HCT116 (cell line): ENCODE measurements at places on chromosomes 2 and 18. TPM values are rescaled to one million over a fixed set of nuclear protein-coding genes. Genes with fewer than 3 reads are reported as not detected.

Gene RAX
- not detected for total RNA-seq

DNA sequence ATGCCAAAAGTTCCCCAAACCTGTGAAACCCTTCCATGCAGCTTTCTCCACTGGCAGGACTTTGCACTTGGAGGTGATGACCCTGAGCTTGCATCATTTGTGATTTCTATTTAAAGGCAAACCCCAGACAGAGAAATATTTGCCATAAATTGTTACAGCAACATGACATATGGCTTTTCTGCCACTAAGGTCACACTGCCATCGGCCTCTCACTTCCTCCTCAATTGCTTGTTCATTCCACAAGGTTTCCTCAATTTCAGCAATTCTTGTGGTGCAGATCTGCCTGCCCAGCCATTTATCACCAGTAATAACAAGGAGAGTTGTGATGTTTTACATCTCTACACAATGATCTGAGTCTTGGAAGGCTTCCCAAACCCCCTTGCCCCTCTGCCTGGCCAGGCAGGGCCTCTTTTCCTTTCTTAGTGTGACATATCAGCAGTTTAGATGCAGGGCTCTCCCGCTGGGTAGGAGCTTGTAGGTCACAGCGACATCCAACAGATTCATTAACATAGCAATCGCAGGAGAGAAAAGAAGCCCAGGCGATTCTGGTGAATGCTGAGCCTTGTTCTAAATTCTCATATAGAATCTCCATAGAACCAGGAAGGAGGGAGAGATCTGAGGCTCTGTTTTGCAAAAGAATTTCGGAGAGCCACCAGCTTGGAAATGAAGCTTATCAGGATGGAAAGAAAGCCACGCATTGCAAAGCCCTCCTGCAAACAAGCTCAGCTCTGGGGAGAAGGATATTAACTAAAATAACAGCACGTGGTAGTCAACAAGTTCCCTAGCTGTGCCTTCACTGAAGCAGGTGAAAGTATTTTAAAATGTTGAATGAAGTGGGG lies 46.7 kb upstream of the ITGA6 start:
- DNase-seq = no peak

Gene CDCA7
- total RNA-seq = 57.9 TPM

Gene NR4A2
- total RNA-seq = 17.9 TPM

- DNase-seq = no peak
Measured at GRCh38 chr2:6924101-6924923, 7.1 kb downstream of the RNF144A start.

DNA sequence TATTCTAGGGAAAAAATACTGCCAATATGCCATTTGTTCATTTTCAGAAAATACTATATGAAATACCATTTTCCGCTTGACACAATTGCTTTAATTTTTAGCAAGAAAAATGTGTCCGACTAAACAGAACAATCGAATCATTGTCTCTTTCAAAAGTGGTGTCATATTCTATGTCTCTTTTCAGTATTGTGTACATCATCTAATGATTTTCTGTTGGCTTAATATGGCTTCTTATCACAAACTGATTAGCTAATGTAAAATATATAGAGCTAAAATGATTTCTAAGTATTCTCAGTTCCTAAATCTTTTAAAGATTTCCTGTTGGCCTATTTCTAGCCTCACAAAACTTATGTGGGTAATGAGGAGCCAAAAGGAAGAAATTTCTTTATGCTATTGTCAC lies 436.6 kb downstream of the LRRTM4 start:
- no peak for DNase-seq

DNA sequence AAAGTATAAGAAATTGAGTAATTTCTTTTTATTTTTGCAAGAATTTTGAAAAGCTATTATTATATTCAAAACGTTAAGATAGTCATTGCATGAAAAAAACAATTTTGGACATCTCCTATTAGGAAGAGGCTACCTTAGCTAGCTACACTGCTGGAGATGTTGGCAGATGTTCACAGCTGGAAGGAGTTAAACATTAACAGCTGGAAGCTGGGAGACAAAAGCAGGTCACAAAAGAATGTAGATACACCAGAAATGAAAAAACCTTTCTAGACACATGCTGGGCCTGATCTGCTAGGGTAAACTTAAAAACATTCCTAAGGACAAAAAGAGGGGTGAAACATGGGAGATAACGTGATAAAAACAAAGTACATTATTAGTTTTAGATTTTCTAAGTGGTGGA lies 84.4 kb downstream of the SESTD1 start:
- DNase-seq = no peak

- DNase-seq = no peak
Measured at GRCh38 chr18:70037431-70038061, 89.9 kb upstream of the CD226 start.

- no peak for DNase-seq
Measured at GRCh38 chr2:119753930-119754321, 5.8 kb upstream of the PTPN4 start.

Gene UBR3
- total RNA-seq = 29.5 TPM
